Activated CD8-positive, alpha-beta memory T cell treated with anti-CD3 and anti-CD28 coated beads for 4 hours (primary cell): ENCODE measurements at places on chromosomes 6 and 20.

DNA sequence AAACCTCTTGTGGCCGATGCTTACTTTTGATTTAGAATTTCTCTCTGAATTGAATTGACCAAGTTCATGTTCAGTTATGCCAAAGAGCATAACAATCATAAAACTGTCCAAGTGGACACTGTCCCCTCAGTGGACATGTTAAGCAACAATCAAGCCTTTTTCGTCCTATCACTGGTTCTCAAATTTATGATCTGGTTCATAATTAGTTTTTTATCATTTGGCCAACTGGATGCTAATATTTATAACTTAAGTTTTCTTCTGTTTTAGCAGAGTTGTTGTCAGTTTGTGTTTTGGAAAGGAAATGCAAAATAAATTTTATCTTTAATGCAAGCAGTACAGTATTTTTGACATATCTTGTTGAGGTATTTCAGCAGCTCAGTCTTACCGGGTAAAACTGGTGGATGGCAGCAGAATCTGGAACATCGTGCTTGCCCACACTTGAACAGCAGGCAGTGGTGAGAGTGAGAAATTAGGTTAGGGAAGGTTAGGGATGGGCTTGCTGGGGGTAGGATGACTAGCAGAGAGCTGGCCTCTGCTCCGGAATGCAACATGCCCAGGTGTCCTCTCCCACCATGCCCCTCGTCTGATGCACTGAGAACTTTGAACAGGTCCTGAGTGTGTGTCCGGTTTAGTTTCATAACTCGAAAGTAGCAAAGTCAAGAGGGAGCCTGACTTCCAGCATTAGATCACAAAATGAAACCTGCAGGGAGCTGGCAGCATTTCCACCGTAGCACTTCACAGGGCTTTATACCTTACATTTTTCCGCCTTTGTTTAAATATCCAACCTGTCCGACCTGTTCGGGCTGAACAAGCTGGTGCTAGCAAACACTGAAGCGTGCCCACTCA lies 93.1 kb downstream of the RREB1 start:
- no peak for DNase-seq

- DNase-seq: no peak
These were observed 356.0 kb upstream of the JARID2 start for GRCh38 chr6:14889611-14890593.

GRCh38 chr6:11653028-11653583 lies 115.6 kb downstream of the TMEM170B start:
- peak; percentile 8 for DNase-seq

- DNase-seq: no peak
These were observed 24.8 kb upstream of the SLA2 start for GRCh38 chr20:36670665-36671357.

DNA sequence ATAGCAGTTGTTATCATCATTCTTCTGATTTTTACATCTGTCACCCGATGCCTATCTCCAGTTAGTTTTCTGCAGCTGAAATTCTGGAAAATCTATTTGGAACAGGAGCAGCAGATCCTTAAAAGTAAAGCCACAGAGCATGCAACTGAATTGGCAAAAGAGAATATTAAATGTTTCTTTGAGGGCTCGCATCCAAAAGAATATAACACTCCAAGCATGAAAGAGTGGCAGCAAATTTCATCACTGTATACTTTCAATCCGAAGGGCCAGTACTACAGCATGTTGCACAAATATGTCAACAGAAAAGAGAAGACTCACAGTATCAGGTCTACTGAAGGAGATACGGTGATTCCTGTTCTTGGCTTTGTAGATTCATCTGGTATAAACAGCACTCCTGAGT lies 2.1 kb downstream of the CALHM6 start:
- no peak for DNase-seq

DNA sequence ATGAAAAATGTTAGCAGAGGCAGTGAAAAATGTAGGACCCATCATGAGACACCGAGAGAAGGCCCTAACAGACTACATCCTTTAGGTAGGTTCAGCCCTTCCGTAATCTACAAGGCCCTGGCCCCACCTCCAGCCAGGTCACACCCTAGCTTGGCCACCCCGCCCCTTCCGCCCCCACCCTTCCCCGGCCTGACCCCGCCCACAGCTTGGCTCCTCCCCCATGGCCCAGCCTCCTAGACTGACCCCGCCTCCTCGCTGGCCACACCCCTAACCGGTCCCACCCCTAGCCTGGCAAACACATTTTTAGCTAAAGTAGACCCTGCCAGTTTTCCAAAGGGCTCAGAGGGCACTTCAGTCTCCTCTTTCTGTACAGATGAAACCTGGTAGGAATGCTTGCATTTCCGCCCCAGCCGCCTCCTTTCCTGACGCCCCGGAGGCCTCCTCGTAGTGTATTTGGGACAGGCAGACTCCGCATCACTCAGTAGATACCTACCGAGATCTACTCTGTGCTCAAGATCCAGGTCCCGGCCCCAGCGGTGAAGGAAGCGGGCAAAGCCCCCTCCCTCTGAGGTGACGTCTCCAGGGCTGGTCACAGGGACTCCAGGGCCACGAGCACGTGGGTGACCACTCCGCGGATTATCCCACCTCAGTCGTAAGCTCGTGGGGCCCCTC lies 443.5 kb downstream of the PREX1 start:
- no peak for DNase-seq

DNA sequence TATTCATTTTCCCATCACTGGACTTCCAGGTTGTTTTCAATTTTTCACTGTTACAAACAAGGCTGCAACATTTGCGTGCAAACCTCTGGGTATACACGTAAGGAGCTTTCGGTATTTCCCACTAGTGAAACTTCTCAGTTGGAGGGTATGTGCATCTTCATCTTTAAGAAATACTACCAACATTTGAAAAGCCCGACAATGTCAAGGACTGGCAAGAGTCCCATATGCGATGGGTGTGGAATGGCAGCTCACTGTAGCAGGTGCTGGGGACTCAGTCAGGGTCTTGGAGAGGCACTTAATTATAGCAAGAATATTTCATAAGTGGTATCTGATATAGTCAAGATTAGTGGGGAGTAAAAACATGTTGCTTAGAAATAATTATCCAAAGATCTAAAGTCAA lies 8.9 kb upstream of the HLA-B start:
- no peak for DNase-seq

DNA sequence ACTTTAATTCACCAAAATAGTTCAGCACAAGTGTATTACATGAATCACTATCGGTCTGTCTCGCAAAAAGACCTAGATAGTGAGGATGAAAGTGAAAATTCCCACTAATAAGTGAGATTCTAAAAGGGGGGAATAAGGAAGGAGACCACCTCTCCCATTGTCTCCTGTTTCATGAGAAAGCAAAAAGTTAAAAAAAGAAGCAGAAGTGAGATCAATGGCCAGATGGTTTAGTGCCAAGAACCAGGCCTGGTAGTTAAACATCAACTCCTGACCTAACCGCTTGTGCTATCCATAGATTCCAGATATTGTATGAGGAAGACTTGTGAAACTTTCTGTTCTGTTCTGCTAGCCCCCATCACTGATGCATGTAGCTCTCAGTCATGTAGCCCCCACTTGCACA lies 293.0 kb downstream of the RNGTT start:
- no peak for DNase-seq

DNA sequence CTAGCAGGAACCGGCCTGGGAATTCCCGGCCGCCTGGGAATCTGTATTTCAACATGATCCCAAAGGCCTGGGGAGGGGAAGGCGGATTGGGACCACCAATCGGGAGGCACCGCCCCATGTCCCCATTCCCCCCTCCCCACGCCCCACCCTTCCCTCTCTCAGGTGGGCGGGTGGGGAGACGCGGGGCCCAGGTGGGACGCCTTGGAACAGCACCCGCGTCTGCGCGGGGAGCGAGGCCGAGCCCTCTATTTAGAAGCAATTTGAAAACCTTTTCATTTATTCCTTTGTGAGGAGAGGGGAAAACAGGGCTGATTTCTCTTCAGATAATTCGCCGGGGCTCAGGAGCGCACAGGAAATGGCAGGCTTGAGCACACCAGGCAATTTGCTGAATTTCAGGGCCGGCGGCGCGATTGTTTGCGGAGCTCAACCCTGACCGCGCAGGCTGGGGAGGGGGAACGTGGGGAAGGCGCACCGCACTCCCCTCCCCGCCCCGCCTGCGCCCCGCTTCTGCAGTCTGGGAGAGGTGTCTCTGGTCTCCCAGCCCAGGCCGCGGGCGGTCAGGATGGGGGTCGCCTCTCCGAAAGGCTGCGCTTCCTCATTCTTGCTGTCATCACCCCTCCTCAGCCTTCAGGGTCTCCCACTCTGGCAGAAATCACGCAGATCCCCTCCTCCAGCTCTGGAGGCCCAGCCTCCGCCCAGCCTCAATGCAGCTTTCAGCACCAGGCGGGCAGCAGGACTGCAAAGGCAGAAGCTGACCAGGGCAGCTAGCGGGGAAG lies 170.0 kb downstream of the GRM4 start:
- DNase-seq: no peak

- no peak for DNase-seq
These were observed 30.4 kb downstream of the TRMT6 start for GRCh38 chr20:5919626-5920544.

GRCh38 chr20:2738331-2739041 lies 45.9 kb downstream of the EBF4 start:
- DNase-seq: no peak

- DNase-seq: peak; percentile 2
These were observed 11.8 kb upstream of the GSTA1 start for GRCh38 chr6:52815167-52816092.

GRCh38 chr6:53461041-53461656 lies 83.8 kb downstream of the GCLC start:
- DNase-seq: no peak

GRCh38 chr6:129451187-129451586 lies 258.8 kb downstream of the ARHGAP18 start:
- no peak for DNase-seq

- DNase-seq: no peak
These were observed 6.9 kb upstream of the IYD start for GRCh38 chr6:150361876-150362275.

DNA sequence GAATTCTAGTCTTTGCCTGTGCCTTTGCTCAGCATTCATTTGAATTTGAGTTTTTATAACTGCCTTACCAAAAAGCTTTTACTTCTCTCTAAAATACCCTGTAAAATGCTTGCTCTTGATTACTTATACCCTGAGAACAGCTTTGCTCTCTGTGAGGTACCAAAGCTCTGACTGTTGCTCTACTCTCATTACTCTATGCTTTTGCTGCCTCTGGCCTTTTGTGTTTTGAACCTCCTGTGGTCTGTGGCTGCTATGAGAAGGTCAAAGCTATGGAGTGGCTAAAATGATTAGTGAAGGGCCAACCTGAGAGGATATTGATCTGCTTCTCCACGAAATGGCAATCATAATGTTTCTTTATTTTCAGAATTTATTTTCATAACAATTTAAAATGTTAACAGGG lies 375.6 kb upstream of the IMPG1 start:
- DNase-seq: no peak

DNA sequence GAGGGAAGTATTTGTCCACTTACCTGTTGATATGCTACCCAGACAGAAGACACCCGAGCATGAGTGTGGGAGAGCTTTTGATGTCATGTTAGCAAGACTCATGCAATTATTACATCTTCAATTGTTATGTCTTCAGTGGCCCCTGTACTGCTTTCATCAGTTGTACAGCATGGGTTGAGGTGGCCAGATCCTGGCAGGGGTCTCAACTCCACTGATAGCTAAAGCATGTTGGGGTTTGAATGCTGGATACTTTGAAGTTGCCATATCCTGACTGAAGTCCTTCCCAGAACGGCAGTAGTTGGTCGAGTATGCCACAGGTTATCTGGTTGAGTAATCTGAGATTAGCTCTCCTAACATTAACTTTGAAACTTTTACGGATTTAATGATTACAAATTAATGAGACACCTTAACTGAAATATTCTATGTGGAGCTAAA lies 46.7 kb downstream of the LRRN4 start:
- DNase-seq: no peak

DNA sequence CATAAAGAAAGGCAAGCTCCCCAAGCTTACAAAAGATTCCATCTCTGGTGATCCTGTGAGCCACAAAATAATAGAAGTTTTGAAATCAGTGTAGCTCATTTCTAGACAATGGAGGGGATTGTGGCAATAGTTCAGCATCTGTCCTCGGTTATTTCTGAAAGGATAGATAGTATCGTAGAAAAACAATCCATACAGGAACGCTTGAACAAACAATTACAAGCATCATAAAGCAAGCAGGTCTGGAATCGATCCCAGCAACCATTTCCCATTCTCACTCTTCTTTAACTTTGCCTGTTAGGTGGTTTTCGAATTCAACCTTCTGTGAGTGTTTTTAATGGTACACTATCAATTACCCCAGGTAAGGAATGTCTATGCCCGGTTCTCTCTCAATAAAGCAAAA lies 931.1 kb downstream of the KIF16B start:
- DNase-seq: no peak

- DNase-seq: no peak
These were observed 6.3 kb downstream of the NRSN2 start for GRCh38 chr20:353166-353565.

DNA sequence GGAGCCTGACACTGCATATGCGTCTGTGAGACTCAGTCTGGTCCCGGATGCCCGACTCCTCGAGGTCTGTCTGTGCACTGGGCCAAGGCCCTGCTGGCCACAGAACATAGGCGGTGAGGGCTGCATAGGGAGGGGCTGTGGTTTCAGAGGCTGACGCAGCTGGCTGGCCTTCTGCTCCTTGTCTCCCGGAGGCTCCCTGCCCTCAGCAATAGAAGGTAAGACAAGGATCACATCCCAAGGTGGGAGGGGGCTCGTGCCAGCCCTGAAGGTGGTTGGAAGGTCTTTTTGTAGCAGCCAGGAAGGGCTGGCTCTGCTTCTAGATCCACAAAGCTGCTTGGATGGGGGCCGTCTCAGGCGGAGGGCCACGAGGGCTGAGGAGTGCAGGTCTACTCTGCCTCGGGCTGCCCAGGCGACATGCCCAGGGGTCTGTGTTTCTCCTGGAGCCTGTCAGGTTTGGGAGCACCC lies 239.8 kb upstream of the SULF2 start:
- no peak for DNase-seq

GRCh38 chr20:48703511-48704219 lies 124.1 kb downstream of the PREX1 start:
- no peak for DNase-seq

GRCh38 chr6:38933426-38933825 lies 115.2 kb upstream of the GLP1R start:
- no peak for DNase-seq

- DNase-seq: no peak
These were observed 110.8 kb downstream of the MYLK4 start for GRCh38 chr6:2639896-2640295.

- DNase-seq: no peak
These were observed 70.7 kb downstream of the GFRAL start for GRCh38 chr6:55397986-55398385.

- DNase-seq: no peak
These were observed 98.7 kb upstream of the SGK1 start for GRCh38 chr6:134416418-134417154.

GRCh38 chr6:103367212-103367611 lies 1492.5 kb downstream of the HACE1 start:
- no peak for DNase-seq

GRCh38 chr6:109105681-109106080 lies 10.4 kb downstream of the CEP57L1 start:
- DNase-seq: no peak
